ENCODE measurements at places on chromosomes 2 and 18.

- no peak for DNase-seq
Observed at GRCh38 chr2:130798472-130799218, 38.1 kb upstream of the ARHGEF4 start.

- no peak for DNase-seq
Observed at GRCh38 chr2:124953921-124954320, 928.8 kb downstream of the CNTNAP5 start.

GRCh38 chr2:23510471-23510870 is 125.5 kb downstream of the KLHL29 start:
- DNase-seq = no peak

DNA sequence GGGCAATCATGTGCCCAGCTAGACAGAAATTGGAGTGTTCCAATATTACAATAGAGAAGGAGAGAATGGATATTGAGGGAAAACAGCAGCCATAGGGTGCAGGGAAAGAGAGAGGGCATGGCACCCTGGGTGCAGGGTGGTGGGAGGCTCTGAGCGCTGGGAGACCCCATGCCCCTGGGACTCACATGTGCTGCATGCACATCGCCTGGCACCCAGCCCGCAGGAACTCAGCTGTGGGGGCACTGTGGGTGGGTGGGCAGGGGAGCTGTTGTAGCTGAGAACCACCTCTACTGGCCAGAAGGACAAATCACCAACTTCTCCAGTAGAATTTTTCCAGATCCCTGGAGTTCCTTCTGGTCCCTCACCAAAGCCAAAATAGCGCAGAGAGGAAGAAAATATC is 7.2 kb upstream of the NEURL3 start:
- no peak for DNase-seq

DNA sequence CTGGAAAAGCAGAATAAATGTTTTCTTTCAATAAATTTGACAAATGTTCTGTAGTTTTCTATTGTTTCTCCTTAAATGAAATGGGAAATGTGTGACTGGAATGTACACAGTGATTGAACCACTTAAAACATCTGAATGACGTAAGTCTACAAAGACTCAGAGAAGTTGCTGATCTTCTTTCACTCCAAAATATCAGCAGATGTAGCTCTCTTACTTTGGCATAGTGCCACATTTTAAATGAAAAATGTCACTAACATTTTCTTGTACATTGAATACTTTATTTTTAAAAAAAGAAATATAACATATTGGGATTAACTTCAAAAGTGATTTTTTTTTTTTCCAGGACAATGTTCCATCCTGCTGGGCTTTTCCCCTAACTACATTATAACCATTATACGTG is 565.6 kb downstream of the TMEM182 start:
- no peak for DNase-seq
